Tibial nerve (tissue), 4 donors: ENCODE measurements at places on chromosomes 4 and X.

DNA sequence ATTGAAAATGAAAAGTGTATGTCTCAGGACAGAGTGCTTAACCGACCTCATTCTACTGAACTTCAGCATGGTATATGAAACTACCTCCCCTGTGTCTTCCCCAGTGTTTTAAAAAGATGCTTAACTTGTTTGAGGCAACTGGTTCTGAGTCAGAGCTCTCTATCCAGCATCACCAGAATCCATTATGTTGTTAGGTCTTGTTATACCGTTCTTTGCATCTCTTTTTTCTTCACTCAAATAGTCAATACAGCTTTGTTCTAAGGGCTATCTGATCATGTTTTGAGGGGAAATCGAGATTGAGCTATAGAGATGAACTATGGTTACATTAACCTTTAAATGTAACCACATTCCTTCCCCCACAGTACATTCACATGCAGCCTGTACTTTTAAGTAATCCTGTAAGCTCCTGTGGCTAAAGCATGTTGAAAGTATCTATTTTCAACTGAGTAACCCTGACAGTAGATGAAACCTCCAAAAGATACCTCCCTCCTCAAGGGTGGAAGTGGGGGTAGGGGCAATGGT, 514.4 kb downstream of the RPA4 start:
- DNase-seq, result no peak

GRCh38 chrX:154650221-154650510, 3.2 kb downstream of the CTAG2 start:
- DNase-seq, result no peak

DNA sequence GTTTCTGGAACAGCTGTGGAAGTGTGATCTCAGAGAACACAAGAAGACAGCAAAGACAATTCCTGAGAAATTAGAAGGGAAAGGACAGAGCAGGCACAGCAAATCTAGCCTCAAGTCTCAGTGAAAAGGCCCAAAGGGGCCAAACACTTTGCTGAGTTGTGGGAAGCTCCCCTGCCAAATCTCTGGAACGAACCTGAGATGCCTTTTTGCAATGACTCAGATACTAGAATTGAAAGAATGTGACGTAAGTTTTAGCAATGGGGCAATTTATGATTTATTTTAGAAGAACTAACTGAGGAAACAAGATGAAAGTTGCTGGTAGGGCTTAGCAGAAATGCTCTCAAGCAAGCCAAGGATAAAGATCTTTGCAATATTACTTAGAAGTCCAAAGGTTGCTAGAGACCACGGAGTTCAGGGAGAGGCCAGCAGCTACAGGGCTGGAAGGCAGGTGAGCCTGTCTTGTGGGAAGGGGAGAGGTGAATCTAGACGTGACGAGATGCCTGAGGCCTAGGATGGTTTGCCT, 92.8 kb downstream of the AMELX start:
- DNase-seq, result no peak

DNA sequence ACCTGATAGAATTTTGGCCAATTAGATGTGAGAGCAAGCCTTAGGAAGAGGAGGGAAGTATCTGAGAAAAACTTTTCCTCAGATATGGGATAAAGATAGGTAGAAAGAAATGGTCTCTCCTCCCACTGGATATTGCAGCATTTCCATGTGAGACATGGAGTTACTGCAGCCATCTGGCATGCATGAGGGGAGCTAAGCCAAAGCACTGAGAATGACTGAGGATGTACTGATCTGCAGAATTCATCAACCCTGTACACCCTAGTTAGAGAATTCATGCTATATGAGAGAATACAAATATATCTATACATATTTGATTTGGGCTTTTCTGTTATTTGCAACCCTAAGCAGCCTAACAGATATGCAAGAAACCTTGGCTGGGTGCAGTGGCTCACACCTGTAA, 52.5 kb upstream of the RPL34 start:
- no peak for DNase-seq

DNA sequence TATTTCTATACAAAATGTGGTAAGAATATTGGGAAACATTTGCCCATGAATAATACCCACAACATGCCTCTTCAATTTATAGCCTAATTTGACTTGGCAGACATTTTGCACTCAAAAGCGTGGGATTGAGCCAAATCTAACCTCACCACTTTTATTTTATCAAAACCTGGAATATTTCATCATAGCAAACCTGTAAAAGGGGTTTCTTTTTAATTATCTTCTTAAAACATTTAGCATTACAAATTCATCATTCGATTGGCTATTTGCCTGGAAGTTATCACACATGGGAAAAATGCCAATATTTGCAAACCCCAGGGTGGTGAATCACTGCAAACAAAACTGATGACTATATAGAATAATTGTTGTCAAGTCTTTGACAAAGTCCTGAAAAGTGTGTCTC, 56.2 kb downstream of the VCX3B start:
- no peak for DNase-seq

DNA sequence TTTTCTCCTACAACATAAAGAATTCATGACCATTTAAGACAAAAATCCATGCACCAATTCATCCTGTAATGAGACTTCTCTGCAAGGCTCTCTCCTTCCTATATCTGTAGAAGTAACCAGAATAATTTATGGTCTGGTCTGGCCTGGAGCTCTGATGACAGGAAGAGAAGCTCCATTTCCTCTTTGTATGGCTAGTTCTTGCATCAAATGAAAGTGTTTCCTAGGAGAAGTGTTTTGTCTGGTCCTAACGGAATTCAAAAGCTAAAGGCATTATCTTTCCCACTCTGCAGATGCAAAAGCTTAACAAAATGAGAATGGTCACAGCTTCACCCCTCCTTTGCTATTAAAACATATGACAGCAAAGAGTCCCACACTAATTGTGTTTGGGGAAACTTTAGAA, 55.1 kb downstream of the SPATA18 start:
- DNase-seq, result no peak
